Activated CD8-positive, alpha-beta T cell treated with anti-CD3 and anti-CD28 coated beads for 36 hours (primary cell): ENCODE measurements at places on chromosomes 16 and 17. TPM values are rescaled to one million over a fixed set of nuclear protein-coding genes. Genes with fewer than 3 reads are reported as not detected.

DNA sequence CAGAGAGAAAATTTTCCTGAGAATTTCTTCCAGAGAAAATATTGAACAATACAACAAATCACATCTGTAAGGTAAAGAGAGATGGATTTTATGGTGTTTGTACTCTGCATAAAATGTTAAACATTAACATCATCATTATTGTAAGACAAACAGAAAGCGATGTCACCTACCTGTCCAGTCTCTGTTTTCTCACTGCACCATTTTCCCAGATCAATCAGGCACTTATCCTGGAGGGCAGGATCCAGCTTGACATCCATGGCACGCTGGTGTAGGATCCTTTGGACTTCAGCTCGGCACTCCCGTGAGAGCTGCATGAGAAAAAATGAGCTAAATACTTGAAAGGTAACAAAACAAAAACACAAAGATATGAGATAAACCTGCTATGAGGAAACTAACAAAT is 55.9 kb upstream of the CLEC18B start:
- no peak for DNase-seq

DNA sequence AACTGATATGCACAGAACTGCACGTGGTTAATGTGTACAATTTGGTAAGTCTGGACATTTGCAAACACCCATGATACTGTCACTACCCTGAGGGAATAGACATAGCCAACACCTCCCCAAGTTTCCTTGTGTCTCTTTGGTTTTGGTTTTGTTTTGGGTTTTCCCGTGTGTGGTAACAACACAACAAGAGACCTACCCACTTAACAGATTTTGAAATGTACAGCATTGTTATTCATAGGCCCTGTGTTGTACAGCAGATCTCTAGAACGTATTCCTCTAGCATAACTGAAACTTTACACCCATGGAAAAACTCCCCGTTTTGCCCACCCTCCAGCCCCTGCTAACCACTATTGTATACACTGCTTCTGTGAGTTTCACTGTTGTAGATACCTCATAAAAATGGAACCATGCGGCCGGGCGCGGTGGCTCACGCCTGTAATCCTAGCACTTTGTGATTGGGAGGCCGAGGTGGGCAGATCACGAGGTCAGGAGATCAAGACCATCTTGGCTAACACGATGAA is 76.3 kb upstream of the TBC1D3K start:
- DNase-seq = peak; percentile 25

Gene C17orf67
- 2.3 TPM for total RNA-seq

DNA sequence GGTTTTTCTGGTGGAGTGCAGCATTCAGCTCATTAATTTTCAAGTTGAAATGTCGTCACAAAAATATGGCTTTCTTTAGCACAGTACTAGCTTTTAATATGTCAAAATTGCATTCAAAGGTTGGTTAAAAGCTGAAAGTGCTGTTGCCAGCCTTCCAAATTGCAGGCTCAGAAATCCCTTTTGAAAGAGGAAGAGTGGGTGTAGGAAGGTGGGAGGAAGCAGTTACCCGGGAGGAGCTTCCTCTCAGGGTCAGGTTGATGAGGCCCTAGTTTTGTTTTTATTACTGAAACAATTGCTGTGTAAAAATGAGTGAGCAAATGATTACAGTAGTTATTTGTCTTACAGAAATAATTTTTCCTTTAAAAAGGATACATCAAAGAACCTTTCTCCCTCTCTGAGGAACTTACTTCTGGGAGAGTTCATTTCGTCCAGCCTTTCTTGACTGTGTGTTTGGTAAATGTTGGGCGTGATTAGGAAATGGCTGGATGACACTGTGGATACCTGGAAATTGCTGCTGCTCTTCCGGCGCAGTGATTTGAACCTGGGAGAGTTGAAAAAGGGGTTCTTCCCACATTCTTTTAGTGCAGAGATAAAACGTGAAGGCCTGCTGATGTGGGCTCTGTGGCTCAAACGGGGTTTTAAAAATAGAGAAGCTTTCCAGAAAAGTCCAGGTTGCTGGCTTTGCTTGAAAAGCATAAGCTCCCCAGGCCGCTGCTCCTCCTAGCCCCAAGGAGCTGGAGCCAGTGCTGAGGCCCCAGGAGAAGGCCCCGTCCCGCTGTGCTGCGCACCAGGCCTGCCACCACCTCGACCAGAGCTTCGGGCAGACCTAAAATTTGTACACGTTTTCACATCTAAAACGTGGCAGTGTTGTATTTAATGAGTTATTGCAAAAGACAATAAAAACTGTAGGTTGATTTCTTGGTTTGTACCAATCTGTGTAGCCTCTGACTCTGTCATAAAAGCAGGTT is 41.7 kb downstream of the SEC14L1 start:
- DNase-seq = no peak

DNA sequence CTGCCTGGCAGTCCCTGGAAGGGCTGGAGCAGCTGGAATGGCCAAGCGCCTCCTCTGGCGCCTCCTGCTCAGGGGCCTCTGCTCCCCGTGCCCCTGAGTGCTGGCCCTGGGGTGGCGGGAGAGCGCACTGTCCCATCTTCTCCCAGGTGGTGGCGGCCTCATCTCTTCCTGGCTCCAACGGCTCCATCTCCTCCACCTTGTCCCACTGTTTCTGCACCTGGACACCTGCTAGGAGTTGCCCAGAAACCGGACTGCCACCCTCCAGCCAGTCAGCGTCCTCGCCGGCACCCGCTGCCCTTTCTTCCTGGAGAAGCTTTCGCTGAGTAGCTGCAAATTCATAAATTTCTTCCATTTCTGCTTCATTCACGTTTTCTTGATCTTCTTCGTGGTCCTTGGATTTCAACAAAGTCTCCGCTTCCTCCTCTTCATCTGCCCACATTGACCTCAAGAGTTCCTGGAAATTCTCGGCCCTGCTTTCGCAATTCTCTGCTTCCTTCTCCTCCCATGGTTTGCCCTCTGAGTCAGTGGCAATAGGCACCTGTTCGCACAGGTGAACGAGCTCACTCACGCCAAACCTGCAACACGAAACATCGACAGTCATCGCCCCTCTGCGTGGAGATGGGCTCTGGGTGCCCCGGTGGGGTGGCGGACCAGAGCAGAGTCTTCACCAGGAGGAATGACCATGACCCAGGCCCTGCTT is 13.7 kb upstream of the NLRC3 start:
- DNase-seq = no peak

DNA sequence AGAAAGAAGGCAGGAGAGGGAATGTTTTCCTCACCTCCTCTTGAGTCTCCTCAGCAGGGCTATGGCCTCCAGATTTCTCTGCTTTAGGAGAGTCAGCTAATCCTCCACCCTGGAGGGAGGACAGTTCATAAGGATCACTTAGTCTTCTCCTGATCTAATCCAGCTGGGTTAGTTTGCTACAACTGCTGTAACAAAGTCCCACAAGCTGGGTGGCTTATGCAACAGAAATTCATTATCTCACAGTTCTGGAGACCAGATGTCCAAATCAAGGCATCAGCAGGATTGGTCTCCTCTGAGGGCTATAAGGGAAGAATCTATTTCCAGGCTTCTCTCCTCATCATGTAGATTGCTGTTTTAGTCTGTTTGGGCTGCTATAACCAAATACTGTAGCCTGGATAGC is 40.6 kb upstream of the XYLT1 start:
- DNase-seq = no peak

- no peak for DNase-seq
Observed at GRCh38 chr16:55480228-55480655, 1.2 kb downstream of the MMP2 start.

GRCh38 chr17:75319904-75320691 is 30.9 kb upstream of the SLC25A19 start:
- no peak for DNase-seq

DNA sequence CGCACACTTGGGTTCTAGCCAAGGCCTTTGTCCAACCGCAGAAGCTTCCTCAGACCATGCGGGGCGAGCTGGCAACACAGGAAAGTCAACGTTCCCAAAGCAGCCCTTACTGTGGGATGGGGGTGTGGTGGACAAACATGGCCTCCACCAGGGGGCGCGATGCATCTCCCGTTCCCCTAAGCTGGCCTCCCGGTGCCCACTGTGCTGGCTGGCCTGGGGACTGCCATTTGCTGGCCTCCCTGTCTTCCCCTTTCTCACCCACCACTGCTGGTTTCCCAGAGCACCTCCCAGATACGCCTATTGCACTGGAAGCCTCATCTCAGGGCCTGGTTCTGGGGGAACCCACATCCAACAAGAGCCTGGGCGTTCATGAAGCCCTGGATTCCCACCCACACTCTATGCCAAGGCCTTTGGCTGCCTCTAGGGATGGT is 145.3 kb downstream of the IRF8 start:
- DNase-seq = peak; percentile 72

Gene SULT1A3
- 14.8 TPM for total RNA-seq

Gene DOK4
- 4.6 TPM for total RNA-seq

Gene ITFG1
- 16.7 TPM for total RNA-seq

Gene GSPT1
- total RNA-seq = 202 TPM

Gene DNAH17
- total RNA-seq = 0.45 TPM

GRCh38 chr16:1181404-1182315 is 28.8 kb downstream of the CACNA1H start:
- DNase-seq = no peak

Gene CDYL2
- 10.4 TPM for total RNA-seq

- DNase-seq = no peak
Observed at GRCh38 chr17:31787857-31788570, 71.0 kb downstream of the COPRS start.

- no peak for DNase-seq
Observed at GRCh38 chr17:50443505-50443974, 17.5 kb downstream of the ACSF2 start.

DNA sequence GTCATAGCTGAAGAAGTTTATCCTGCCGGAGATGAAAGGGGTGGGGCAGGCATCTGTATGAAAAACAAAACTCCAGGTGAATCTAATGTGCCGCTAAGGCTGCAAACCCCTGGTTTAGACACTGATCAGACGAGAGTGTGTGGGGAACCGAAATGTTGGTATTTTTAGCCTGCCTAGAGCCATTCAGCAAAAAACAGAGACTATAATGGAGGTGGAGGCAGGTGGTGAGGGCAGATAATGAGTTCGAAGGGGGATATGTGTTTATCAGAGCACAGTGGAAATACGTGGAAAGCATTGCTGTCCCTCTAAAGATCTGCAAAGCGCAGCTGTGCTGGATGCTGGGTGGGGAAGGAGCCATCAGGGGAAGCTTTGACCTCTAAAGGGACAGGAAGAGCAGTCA is 127.5 kb upstream of the WSCD1 start:
- DNase-seq = no peak

Gene USB1
- total RNA-seq = 37.5 TPM

Gene CFAP97D1
- not detected for total RNA-seq

Gene MARVELD3
- not detected for total RNA-seq
